Stimulated activated CD4-positive, alpha-beta T cell treated with anti-CD3 and anti-CD28 coated beads, Interleukin-1b, Interleukin-23, amount 100 ng/mL, for 48 hours (primary cell): ENCODE measurements at places on chromosomes 6 and 20.

DNA sequence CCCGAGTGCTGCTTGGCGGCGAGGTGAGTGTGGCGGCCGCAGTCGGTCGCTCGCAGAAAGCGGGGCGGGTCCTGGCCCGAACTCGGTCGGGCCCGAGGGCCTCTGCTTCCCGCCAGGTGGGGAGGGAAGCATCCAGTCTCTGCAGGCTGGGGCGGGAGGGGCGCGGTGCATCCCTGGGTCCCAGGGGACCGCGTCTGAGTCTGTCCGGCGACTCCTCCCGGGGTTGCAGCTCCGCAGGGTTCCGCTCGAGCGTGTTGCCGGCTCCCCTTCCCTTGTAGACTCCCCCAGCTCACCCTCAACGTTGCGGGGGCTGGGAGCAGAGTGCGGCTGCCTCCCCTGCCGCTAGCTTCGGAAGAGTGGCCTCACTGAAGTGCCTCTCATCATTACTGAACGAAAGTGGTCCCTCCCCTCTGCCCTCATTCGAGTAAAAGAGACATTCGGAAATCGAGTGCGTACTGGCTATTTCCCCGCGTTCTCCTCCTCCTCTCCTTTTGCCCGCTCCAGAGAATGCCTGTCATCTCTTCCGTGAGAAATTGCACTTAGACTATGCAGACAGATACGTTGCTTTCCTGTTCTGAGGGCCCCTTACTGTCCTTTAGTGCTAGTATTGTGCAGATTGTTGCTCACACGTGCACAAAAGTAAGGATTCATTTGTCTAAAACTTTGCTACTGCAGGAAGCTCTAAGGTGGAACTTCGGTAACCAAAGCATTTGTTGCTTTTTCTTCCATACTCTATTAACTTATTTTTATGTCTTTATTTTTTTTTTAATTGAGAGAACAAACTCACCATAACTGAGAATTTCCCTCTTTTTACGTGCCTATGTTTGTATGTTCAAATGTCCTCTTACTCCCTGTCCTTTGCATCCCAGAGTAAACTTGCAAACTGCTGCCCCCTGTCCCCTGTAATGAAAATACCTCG lies 751 bp downstream of the MAP3K4 start:
- peak; percentile 38 for DNase-seq

- DNase-seq: no peak
Observed at GRCh38 chr6:167833396-167833763, 6.7 kb downstream of the AFDN start.

GRCh38 chr6:147055821-147056392 lies 148.3 kb upstream of the STXBP5 start:
- DNase-seq: no peak

DNA sequence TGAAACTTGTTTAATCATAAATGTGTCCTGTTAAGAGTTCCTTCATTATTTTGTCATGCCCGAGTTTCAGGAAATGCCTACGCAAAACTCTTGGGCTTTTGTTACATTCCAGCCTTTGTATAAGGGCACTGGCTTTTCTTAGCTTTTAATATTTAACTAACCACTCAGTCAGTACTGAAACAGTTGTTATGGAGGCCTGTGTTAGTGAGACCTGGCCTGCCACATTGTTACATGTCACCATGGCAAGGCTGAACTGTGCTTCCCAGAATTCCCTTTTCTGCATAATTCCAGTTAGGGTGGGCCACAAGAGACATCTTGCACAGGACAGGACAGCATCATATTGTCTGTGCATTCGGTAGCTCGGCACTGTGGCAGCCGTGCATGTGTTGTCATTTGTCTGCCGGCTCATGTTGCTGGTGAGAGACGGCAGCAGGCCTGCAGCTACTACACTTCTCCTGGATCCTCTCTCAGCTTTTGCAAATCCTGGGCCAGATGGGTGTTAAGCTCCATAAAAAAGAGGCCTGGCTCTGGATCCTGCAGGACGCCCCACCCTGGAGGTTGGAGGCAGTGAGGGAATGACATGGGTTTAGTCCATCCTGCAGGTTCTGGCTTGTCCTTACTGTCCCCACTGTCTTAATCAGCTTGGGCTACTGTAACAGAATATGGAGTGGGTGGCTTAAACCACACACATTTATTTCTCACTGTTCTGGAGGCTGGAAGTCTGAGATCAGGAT lies 128.8 kb upstream of the DTNBP1 start:
- no peak for DNase-seq

DNA sequence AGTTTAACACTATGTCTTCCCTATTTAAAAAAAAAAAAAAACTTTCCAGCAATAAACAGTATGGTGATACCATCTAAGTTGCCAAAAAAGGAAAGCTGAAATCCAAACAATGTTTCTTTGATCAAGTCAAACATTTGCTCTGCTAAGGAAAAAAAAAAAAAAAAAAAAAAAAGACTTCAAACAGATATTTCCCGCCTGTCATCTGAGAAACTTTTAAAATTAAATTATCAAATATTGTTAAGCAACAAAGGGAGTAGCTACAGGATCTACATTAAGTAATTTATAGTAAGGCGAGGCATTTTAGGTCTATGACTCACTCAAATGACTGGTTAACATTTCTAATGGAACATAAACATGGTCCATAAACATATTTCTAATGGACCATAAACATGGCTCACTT lies 121.2 kb downstream of the DST start:
- DNase-seq: no peak

- DNase-seq: no peak
Observed at GRCh38 chr20:3876676-3877075, 12.5 kb upstream of the PANK2 start.

DNA sequence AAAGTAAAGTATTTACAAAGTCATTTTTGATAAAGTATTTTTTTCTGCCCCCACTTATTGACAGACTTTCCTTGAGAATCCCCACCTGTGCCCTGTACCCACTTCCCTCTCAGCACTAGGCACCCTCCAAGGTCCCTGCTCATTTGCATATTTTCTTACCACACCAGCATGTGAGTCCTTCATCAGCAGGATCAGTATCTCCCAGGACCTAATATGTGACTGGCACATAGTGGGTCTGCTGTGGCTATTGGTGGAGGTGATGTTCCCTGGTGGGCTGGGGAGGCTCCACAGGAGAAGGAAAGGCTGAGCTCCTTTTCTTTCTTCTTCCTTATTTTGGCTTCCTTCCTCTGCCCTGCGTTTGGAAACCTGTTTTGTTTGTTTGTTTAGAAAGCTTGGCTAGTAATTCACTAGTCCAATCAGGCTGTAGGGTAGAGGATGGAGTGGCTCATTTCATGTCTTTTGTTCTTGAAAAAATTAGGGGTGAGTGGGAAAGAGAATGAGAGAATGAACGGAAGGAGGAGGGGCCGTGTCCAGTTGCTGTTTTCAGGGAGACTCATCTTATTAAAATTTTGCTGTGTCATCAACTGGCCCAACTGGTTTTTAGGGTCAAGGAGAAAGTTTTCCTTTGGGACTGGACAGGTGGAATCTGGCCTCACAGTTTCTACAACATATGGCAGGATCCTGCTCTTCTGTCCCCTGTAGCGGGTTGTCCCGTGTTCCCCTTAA lies 2.8 kb upstream of the RNF24 start:
- DNase-seq: no peak

DNA sequence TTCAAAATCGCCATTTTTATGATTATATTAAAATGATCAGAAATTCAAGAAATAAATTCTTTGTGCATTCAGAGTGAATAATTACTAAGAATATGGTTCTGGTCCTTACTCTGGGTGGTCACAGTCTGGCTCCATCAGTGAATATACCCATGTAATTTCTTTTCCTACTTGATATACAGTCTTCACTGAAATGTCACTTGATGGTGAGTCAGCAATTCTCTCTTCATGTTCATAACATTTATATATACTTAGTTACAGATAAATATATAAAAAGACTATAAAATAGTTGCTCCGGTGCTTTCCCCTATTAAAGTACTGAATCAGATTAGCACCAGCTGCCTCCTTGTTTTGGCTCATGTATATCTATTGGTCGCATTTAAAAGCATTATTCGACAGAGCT lies 56.4 kb upstream of the MTRF1L start:
- DNase-seq: no peak

GRCh38 chr6:111992851-111993250 lies 61.1 kb upstream of the CCN6 start:
- peak; percentile 44 for DNase-seq

DNA sequence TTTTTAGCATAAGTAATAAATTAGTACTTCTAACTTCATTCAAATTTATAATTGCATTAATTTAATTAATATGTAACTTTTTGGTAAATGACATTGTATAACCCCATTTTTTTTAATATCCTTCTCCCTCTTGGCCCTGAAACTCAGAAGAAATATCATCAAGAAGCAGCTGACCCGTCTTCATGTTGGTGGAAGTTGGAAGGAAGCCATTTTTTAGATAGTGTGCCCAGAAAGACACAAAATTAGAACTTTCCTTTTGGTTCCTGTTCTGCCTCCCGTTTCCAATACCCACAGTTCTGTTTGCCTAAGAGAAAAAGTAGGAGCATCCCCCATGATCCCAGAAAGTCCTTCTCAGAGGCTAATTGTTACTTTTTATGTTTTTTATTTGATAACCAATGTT lies 65.5 kb downstream of the PLCB4 start:
- DNase-seq: no peak

GRCh38 chr6:56570413-56571359 lies 72.0 kb downstream of the DST start:
- no peak for DNase-seq

GRCh38 chr6:163842467-163842866 lies 427.9 kb downstream of the QKI start:
- no peak for DNase-seq

DNA sequence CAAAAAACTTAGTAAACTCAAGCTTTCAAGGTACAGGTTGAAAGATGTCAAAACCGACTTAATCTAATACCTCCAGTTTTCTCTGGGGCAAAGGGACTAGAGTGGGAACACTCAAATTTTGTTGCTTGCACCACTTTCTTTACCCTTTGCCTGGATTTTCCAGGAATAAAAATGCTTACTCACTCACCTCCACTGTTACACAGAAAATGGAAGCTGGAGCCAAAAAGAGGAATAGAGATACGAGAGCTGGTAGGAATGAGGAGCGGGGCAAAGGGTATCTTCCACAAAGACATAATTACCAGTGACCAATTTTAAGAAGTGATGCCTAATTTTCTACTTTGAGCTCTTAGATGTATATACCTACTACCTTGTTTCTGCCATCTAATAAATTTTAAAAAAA lies 79.5 kb upstream of the TULP1 start:
- DNase-seq: no peak

DNA sequence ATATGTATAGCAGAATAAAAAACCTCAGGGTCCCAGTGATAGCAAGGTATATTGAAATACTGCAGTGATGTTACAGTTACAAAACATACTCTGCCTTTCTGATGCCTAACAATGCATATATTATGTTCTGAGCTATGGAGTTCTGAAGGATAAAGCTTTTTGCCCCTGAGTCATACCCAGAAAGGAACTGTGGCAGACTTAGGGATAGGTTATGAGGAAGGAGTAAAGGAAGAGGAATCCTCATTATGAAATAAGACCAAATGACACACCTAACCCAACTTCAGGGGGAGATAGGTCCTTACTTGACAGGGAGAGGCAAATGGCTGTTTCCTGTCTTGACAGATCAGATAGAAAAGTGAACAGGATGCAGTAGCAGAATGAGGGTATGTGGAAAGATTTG lies 940.6 kb upstream of the FLRT3 start:
- no peak for DNase-seq

DNA sequence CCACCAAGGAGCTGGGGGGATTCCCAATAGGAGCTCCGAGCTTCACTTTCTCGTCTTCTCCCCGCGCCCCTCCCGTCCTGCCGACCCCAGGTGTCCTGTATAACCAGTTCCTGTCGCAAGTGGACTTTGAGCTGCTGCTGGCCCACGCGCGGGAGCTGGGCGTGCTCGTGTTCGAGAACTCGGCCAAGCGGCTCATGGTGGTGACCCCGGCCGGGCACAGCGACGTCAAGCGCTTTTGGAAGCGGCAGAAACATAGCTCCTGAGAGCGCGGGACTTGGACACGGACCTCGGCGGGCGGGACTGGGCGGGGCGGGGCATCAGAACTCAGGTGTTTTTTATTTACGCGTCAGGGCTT lies 340 bp upstream of the VARS2 start:
- DNase-seq: no peak

DNA sequence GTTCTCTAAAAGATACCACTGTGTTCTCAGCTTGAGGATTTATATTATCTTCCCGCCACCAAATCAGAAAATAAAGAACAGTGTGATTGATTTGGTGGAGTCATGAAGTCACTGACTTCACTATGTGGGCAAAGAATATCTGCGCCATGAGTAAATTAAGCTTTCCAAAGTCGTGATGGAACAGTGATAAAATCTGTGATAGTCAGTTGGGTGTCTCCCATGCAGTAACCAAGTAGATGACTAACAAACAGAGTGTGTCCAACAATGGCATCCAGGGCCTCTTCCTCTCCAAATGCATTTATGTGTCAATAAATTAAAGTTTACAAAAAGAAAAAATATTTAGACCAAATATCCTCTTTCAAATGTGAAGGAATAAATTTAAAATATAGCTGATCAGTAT lies 87.0 kb upstream of the DST start:
- no peak for DNase-seq

GRCh38 chr6:128725271-128726233 lies 157.4 kb upstream of the LAMA2 start:
- DNase-seq: no peak

- DNase-seq: no peak
Observed at GRCh38 chr20:51489611-51490010, 52.9 kb downstream of the NFATC2 start.

DNA sequence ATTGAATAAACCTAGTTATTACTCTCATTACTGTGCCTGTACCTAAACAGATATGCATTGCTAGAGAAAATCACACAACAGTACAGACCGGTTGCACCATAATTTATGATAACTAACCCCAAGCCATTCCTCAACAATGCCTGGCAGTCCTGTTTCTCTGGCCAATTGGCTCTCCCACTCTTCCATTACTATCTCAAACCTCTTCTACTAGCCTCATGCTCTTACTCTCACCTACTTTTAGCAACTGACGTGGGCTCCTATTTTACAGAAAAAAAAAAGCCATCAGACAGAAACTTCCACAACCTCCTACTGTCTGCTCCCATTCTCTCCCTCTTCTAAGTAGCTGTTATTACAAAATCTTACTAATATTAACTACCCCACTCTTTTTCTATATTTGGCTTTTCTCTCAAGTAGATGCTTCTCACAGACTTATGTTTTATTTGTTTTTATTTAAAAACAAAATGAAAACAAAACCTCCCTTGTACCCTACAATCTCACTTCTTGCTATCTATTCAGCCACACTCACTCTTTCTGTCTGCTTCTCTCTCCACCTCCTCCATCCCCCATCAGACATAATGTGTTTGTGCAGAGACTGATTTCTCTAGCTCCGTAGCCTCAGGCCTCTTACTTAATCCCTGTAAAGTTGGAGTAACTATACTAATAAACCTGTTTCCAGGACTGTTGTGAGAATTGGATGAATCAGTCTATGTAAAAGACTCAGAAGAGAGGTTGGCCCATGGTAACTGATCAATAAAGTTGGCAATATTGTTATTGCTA lies 9.1 kb downstream of the GOPC start:
- no peak for DNase-seq

- DNase-seq: no peak
Observed at GRCh38 chr20:16922834-16923233, 174.7 kb downstream of the OTOR start.

GRCh38 chr20:57008217-57008616 lies 258.2 kb downstream of the BMP7 start:
- DNase-seq: no peak
